Epithelial cell of esophagus (primary cell): ENCODE measurements at places on chromosomes 7 and 10.

- DNase-seq, result no peak
Observed at GRCh38 chr10:76436401-76436811, 1005.0 kb downstream of the LRMDA start.

GRCh38 chr10:3779158-3779741, 5.8 kb downstream of the KLF6 start:
- DNase-seq, result peak; percentile 52

DNA sequence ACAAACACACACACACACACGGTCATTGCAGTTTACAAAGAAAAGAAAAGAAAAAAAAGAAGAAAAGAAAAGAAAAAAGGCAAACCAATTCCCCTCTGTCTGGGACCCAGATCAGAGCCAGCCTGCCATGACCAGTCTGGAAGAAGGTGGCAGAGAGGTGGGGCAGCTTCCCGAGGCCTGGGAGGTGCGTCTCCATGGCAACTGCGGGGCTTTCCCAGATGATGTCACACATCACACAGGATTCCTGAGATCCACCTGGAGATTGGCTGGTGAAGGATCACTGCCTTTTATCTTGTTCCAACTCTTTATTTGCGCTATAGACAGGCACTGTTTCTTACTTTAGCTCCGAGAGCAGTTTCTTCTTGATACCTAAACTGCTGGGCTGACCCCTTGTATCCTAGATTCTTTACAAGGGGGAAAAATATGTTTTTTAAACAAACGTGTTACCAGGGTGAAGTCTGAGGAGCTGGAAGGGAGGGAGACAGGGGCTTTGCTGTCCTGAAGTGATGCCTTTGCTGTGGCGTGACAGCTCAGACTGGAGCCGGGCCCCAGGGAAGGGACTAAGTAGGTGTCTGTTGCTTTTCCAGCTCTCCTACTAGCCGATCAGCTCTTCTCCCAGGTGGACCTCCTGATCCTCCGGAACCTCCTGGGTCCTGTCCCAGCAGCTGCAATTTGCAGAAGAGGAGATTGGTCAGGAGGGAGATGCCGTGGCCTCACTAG, 298.5 kb downstream of the KLF6 start:
- peak; percentile 99 for DNase-seq

DNA sequence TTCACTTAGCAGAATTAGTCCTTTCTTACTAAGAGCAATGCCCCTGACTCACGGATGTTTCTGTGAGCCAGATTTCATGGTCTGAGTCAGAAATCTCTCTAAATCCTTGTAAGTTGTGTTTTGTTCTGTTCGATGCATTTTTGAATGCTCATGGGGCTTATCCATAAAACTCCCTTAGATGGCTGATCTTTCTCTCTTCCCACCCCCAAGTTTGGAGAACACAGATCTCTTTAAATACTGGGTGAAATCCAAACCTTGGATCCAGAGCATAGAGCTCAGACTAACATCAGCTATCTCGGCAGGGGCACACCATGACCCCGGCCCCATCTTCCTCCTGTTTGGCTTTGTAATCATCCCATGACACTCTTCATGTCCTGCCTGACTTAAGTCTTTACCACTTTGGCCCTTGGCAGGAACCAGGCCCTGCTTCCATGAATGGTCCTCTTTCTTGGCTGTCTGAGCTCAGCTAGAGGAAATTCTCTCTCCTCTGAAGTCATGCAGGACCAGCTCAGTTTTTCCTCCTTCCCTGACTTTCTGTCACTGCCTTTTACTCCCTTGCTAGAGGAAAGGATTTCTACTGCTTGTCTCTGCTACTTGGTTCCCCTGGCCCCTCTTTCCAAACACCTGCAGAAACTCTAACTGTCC, 120.4 kb upstream of the RAB11FIP2 start:
- DNase-seq, result no peak

DNA sequence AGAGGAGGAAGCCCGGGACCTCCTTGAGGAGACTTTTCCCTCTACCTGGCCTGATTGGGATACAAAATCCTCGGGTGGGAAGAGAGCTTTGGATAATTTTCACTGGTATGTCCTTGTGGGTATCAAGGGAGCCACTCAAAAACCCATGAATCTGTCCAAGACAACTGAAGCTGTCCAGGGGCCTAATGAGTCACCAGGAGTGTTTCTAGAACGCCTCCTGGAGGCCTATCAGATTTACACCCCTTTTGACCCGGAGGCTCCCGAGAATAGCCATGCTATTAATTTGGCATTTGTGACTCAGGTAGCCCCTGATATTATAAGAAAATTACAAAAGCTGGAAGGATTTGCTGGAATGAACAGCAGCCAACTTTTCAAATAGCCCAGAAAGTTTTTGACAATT, 38.6 kb downstream of the ZNF25 start:
- no peak for DNase-seq

DNA sequence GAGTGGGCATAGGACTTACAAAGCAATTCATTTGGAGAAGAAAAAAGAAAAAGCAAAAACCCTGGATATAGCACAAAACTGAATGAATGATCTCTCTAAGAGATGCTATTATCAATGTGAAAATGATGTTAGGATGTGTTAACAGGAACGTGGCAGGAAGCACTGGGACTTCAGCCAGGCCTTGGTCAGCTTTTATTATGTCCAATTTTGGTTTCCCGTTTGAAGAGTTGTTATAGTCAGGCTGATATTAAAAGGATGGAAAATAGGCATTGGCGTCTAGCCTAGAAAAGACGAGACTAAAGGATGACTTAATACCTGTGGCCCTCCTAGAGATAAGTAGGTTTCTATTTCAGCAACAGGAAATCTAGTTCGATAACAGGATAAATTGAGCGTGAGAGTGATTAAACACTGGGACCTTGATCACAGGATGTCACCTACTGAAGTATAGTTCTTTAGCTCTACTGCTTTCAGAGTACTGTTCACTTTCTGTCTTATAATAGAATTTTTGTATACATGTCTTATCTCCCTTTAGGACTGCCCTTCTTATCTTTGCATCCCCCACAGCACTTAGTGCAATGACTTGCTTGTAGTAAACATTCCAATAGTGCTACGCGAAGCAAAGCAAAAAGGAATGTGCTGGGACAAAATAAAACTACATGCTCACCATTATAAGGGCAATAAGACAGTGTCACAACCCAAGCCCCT, 99.8 kb upstream of the AGBL3 start:
- no peak for DNase-seq

- DNase-seq, result no peak
Observed at GRCh38 chr7:28551331-28551730, 139.0 kb downstream of the CREB5 start.

DNA sequence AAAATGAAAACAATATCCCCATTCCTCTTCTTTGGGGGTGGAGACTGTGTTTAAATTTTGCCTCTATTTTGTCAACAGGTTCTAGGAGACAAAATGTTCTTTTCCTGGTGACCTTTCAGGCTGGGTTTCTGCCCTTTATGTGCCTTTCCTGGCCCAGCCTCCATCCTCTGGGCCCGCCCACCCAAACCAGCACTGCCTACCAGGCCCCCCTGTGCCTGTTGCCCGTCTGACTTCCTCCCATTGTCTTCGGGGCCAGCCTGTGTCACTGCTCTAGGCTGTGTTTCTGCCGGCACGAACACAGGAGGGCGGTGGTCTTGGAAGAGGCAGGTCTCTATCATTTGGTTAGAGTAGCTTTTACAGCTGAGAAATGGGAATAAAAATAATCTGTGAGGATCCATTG, 13.9 kb downstream of the TSPAN14 start:
- no peak for DNase-seq

DNA sequence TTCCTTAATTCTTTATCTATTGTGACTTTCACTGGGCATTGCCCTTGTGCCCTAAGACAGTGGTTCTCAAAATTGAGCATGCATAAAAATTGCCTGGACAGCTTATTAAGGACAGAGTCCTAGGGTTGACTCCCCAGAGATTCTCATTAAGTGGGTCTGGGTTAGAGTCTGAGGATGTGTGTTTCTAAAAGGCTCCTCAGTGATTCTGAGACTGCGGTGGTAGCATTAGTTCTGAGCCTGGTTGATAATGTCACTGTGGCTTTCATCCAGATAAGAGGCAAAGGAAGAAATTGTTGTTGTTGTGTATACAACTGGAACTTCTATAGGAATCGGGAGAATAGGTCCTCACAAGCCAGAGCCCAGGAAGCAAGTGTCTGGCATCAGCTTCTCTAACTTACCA, 1.3 kb downstream of the IFIT2 start:
- no peak for DNase-seq

GRCh38 chr7:44390701-44391100, 65.3 kb upstream of the CAMK2B start:
- DNase-seq, result no peak

DNA sequence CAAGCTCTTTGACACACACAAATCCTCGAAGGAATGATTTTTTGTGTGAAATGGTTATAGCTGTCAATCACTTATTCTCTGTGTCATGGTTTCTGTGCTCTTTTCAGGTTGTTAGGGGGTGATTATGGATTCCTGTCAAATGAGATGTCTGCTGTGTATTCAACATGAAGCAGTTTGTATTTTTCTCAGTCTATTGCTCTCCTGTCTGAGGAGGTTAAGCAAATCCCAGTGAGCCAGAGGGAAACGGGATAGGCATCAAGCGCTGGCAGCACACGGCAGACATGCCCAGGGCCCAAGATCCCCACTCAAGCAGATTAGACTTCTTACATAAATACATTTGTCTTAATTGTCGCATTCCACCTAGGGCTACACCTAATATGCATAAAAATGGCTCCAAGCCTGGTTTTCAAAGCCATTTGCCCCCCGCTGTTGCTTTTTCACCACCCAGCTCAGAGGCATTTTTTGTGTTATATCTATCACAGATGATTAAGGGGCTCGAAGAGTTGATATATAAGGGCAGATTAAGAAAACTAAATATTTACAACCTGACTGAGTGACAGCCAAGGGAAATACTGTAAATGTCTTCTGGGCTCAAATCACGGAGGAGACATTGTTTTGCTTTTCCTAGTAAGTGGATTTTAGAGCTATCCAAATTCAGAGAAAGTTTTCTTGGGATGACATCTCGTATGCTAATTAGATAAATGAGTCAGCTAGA, 192.7 kb upstream of the LRGUK start:
- no peak for DNase-seq

DNA sequence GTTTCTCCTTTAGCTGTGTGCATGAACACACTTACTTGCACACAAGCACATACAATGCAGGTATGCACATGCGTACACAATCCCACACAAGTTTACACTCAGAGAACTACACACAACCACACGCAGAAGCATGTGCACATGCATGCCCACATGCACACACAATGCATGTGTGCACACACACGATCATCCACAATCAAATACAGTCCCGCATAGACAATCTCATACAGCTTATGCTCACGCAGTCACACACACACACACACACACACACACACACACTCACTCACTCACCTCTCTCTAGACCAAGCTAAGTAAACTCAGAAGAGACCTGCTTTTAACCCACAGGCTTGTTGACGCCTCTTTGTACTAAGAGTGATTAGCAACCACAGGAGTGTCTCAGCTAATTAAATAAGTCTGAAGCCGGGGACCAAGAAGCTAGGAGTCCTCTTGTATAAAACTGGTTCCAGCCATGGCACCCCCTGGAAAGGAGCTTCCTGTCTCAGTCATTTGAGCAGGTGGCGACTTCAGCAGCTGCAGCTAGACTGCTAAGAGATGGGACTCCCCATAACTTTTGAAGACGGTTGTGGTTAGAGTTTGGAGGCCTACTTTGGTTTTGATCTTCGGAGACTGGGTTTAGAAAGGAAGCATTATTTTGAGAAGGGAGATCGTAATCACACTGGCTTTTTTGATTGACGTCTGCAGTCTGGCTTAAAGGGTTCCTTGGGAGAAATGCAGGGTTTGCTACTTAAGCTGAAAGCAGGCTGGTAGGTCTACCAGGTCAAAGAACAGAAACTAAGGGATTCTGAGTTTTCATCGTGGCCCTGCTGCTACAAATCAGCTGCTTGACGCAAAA, 82.3 kb upstream of the ADRB1 start:
- no peak for DNase-seq

GRCh38 chr10:91592266-91592975, 40.5 kb downstream of the PPP1R3C start:
- no peak for DNase-seq

- no peak for DNase-seq
Observed at GRCh38 chr7:70210936-70211310, 612.6 kb downstream of the AUTS2 start.

- DNase-seq, result peak; percentile 58
Observed at GRCh38 chr7:28626624-28627262, 214.4 kb downstream of the CREB5 start.

- DNase-seq, result peak; percentile 45
Observed at GRCh38 chr7:26321435-26321834, 29.8 kb downstream of the SNX10 start.

DNA sequence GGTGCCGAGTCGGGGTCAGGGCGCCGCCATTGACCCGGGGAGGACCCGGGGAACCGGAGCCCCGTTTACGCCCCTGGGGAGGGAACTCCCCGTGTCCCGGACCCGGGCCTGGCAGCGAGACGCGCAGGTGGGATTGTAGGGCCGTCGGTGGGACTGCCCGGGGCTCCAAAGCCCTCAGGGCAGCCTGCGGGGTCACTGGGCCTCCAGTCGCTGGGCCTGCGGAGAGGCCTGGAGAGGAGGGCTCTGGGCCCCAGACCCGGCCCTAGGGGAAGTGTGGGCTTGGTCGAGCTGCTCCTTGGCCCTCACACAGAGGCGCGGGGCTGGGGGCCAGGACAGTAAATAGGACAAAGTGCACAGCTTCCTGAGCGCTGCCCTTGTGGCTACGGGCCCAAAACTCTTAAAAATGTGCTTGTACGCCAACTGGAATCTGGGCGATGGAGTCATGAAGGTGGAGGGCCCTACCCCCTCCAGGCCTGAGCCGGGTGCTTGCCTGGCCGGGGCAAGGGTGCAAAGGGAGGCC, 657 bp downstream of the ECHDC3 start:
- no peak for DNase-seq

DNA sequence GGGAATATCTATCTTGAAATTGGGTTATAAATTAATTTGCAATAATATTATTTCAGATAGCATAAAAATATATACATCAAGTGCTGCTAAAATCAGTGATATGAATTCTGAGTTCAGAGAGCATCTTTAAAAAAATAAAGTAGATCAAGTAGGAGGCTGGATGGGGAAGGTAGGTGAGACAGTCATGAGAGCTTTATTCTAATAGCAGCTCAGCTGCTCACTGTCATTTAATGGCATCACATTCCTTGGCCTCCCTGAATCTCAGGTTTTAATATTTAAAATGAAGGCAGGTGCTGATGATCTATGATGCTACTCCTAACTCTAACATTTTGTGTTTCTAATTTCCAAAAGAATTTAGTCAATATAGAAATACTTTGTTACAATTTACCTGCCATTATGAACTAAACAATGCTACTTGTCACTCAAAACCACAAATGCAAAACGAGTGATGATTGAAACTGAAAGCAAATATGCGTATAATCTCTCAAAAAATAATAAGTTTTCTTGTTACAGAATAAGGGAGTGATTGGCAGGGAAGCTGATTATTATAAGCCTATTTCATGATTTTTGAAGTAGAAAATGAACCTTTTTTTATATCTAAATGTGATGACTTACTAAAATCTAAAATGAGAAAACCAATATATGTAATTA, 147.6 kb upstream of the CSTF2T start:
- DNase-seq, result no peak

DNA sequence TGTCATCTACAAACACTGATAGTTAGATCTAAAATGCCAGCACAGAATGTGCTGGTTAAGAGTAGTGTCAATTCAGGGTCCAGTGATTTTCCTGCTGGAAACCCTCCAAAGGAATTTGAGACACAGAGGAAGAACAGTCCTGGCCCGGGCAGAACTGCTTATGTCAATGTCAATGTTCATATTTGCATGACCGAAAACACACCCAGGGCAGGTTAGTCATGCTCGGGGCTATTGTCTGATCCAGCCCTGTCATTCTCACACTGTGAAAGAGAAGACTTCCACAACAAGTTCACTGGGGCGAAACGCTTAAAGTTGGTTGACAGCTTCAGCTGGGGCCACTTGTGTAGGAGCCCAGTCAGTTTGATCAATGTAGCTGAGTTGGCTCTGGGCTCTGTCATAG, 139.3 kb downstream of the C1GALT1 start:
- DNase-seq, result peak; percentile 91
